ENCODE measurements at places on chromosomes 7 and 10.

- no peak for DNase-seq
These were observed 110.7 kb downstream of the WDR37 start for GRCh38 chr10:1166828-1167275.

- no peak for DNase-seq
These were observed 255.1 kb downstream of the OTUD1 start for GRCh38 chr10:23693925-23694324.

- DNase-seq = no peak
These were observed 431.6 kb upstream of the GALNT17 start for GRCh38 chr7:70700055-70700940.

- DNase-seq = peak; percentile 87
These were observed 26.5 kb upstream of the TRIL start for GRCh38 chr7:28984631-28985030.

- no peak for DNase-seq
These were observed 9.9 kb upstream of the DNAAF5 start for GRCh38 chr7:716636-717035.

DNA sequence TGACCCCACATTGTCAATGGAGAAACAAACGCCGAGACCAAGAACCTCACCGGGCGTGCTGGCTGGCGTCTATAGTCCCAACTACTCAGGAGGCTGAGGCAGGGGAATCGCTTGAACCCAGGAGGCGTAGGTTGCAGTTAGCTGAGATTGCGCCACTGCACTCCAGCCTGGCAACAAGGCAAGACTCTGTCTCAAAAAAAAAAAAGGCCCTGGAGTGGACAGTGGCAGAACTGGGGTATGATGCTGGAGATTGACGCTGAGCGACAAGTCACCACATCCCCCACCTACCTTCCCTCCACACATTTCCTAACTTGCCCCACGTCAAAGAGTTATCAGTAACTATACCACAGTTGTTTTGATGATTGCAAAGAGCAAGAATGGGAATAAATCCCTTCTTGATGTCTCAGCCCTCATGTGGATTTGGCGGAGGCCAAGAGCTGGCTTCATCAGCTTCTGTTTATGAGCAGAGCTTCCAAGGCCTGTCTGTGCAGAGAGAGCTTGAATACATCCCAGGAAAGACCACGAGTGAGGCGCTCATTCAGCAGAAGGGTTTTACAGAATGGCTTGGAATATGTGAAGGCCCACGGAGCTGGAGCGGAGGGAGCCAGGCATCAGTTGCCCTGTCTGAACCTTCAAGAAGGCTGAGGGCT, 28.0 kb upstream of the TNS3 start:
- DNase-seq = peak; percentile 94

DNA sequence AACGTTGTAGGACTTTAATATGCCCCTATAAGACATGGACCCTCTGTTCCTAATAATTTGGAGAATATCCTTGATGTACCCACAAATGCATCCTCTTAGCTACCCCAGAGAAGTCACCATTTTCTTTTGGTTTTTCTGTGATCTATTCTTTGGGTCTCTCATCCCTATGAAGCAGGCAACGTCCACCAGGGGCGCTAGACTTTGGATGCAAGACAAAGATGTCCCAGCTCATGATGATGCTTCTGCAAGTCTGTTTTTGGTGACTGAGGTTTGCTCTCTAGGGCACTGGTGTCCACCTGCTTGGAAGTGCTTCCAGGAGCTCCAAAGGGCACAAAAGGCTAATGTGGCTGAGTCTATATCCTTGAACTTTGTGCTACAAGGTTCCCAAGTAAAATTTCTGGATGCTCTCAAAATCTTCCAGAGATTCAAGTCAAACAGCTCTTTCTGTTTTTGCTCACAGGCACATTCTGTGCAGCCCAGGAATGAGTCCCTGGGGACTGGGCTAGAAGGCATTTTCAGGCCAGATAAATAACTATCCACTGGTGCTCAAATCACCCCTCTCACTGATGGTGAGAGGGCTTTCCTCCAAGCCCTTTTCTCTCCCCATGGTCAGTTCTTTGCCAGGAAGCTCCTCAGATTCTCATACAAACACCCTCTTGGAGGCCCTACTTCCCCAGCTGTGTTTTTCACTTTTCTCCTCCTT, 166.4 kb downstream of the C7orf25 start:
- DNase-seq = peak; percentile 39

- no peak for DNase-seq
These were observed 20.3 kb upstream of the CD36 start for GRCh38 chr7:80618096-80618495.

DNA sequence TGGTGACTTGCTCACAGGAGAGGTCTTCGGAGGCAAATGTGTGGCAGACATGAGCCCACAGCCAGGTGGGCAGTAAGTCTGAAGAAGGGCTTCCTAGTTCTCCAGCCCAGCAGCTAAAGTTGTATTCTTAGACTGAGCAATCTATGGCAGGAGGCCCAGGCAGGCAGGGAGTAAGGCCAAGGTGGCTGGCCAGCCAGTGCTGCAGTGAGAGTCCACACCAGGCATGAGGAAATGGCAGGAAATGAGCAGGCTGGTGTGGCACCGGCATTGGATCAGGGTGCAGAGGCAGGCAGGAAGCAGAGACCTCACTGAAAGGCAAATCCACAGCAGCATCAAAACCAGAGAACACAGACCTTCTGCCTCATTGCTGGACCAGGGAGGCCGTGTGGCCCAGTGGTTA, 84.6 kb upstream of the PDE1C start:
- DNase-seq = no peak

- DNase-seq = peak; percentile 41
These were observed 987.9 kb downstream of the KCNMA1 start for GRCh38 chr10:76649723-76650127.

- DNase-seq = no peak
These were observed 559.2 kb downstream of the PTPRN2 start for GRCh38 chr7:158028290-158028941.

- no peak for DNase-seq
These were observed 5.8 kb upstream of the C1QL3 start for GRCh38 chr10:16527452-16527851.

GRCh38 chr10:24009736-24010135, 199.2 kb upstream of the KIAA1217 start:
- no peak for DNase-seq

GRCh38 chr10:117502421-117503243, 39.9 kb upstream of the EMX2 start:
- DNase-seq = no peak

DNA sequence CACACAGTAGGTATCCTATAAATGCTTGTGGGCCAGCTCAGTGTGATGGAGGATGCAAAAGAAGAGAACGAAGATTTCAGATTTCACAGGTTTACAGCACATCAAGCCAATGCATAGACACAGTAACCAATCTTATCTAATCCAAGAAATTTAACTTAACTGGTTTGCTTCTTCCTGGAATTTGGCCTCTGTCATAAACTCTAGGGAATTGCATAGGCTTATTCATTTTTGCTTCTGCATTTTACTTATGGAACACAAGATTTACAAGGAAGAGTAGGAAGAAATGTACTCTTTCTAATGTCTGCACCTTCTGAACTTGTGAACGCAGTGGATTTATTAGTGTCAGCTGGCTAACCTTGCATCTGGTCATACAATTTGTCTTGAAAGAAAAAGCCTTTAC, 389.4 kb upstream of the NPVF start:
- DNase-seq = no peak

DNA sequence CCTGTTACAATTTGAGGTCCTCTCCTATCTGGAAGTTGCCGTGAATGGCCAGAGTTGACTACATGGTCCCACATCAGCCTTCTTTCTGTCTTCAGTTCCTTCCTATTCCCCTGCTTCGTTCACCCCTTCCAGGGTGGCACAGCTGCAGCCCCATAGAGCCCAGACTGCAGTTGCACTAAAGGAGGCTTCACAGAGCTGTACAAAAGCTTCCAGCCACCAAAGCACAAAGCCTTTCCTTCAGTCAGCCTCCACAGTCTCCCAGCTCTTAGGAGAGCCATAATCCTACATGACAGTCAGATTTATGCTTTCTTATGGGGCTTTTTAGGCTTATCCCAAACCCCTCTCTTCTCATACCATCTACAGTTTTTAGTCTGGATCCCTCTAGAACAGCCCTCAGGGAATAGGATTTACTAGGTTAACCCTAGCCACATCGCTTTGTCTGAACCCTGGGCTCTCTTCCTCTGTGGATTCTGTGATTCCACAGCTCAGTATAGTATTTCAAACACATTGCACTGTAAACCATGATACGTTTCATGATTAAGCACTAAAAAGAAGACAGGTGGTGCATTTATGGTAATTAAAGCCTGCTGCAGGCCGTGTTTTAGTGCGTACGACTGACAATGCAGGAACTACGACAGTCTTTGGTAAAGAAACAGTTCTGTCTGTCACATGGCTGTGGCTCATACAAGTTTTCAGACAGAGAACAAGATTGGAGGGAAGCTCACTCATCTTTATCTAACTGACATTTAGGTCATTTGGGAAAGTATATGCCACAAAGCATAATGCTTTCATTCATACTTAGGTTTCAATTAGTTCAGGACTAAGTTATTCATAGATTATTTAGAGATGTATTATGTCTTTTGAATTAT, 208.3 kb upstream of the KMT2E start:
- no peak for DNase-seq

- DNase-seq = no peak
These were observed 67.8 kb downstream of the ZNF365 start for GRCh38 chr10:62442006-62442405.

DNA sequence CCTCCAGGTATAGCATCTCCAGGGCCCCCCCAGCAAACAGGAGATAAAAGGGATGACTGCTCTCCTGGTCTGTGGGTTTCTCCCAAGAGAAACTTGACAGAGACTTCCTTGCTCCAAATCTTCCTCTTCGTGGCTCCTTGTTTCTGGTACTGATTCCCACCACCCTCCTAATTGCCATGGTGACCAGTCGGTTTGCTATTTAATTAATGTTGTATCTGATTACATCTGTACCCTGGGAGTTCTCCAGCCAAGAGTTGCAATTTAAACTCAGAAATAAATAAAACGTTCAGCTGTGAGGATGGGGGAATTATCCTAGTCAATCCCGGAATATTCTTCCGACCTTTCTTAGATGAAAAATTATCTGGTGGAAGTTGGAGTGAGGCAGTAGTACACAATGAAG, 264.7 kb downstream of the PAXIP1 start:
- no peak for DNase-seq

- DNase-seq = no peak
These were observed 97.0 kb downstream of the BICC1 start for GRCh38 chr10:58609532-58610150.

DNA sequence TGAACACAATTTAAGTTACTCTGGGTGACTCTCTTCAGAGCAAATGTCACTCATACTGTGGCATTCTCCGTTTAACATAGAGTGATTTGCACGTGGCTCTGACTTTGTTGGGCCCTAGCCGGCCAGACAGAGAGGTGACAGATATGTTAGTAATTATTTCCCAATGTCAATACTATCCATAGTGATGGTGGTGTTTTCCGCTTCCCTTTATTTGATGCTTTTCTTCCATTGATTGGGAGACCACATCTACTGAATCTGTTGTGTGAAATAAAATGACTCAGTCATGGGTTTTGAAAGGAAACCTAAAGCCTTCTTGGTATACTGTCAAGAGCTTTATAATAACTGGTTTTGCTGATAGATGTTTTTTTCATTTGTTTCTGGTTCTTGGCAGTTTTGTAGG, 7.4 kb downstream of the AVL9 start:
- DNase-seq = no peak

DNA sequence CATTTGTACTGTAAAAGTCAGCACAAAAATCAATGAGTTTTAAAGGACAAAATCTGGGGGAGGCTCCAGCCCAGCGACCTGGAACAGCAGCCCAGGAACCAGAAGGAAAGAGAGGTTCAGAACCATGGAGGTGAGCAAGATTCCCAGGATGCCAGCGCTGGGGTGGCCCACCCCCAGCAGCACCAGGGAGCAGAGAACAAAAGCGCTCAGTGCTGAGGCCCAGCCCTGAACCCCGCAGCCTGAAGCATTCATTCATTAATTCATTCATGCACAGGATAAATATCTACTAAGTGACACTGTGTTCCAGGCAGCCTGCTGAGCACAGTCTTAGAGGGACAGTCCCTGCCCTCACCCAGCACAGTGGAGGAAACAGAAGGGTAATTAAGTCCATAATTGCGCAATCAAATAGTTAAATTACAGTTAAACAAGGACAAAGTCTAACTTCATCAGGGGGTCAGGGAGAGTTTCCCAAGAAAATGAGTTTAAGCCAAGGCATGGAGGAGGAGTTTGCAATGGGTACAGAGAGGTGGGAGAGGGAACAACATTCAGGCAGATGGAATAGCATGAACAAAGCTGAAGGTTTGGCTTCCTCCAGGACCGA, 202.3 kb downstream of the GRID1 start:
- no peak for DNase-seq

DNA sequence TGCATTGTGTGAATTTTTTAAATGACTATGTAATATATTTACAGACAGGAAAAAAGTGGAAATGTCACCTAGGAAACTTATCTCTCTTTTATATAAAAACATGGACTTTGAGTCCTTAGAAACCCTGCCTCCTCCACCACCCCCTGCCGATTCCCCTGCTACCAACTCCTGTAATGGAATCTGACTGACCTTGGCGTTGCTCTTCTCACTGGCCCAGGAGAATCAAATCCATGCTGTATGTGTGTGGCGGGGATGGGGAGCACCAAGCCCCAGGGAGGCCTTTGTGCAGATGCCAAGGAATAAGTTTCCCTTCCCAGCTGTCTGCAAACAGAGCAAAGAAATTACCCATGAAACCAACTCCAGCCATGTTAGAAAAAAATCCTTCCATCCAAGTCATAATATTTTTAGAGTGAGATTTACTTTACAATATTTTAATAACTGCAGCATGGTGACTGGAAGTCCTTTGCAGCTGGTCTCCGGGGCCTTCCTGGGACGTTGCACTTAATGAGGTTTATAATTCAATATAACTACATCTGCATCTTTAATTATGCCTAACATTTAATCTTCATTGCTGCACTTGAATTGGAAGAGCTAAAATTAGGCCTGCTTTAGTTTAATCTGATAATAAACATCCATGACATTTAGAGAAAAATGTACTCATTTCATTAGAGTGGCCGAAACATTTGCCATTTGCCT, 111.4 kb upstream of the CACUL1 start:
- DNase-seq = no peak

- DNase-seq = no peak
These were observed 55.2 kb downstream of the MAGI2 start for GRCh38 chr7:79398138-79398749.
